ENCODE measurements at places on chromosomes 7 and 10. TPM values are rescaled to one million over a fixed set of nuclear protein-coding genes. Genes with fewer than 3 reads are reported as not detected.

The NPY gene
- not detected for total RNA-seq

DNA sequence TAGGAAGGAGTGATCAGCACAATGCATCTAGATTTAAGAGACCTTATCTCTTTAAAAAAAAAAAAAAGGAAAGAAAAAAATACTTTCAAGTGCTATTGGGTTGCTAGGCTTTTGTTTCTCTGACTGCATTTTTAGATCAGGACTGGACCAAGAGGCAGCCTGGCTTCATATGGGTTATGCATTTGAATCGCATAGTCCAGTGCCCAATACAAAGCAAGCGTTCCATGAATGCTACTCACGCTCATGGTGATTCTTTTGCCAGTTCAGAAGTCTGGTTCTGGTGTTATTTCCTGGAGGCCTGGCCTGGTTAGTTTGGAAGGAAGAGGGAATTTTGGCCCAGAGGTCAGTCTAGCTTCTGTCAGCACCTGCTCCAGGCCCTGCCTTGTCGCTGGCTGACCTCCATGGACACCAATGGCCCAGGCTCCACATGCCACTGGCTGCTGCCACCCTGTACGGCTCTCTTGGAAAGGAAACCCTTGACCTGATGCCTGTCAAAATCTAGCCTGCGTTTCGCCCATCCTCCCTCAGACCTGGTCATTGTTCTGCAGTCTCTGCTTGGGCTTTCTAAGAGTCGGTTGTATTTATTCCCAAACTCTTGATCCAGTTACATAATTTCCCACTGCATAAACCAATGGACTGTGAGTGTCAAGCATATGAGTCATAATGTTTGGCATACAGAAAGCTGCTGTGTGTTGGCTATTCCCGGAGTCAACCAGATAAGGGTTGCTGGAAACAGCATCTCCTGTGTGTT lies 74.3 kb upstream of the MKX start:
- no peak for DNase-seq
- no peak overlapping the region for H3K4me3 ChIP-seq
- no peak overlapping the region for H3K27ac ChIP-seq
- H3K27me3 ChIP-seq = no peaks in the 10 kb centered on the region
- no peaks in the 10 kb centered on the region for H3K36me3 ChIP-seq

- H3K36me3 ChIP-seq = peaks cover 18% of the 10 kb centered on the region
- no peak overlapping the region for H3K27ac ChIP-seq
- peaks cover 3% of the 10 kb centered on the region for H3K27me3 ChIP-seq
- H3K4me3 ChIP-seq = no peak overlapping the region
- no peaks in the 10 kb centered on the region for H3K4me1 ChIP-seq
- DNase-seq = no peak
These were observed 167.7 kb upstream of the KCTD7 start for GRCh38 chr7:66460921-66461361.

DNA sequence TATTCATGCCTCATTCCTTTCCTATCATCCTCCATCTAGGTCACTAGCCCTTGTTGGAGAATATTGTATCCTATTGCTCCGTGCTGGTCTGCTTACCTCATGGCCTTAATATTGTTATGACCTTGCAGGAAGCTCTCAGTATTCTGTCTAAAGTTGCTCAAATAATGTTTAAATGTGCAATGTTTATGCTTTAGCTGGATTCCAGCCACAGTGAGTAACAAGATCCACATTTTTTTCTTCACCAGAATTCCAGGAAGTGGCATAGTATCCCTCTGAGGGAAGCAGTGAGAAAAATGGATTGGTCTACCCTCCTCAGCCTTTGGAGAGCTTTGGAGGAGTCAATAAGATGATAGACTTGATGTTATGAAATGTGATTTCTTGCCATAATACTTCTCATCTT lies 402.6 kb downstream of the NRG3 start:
- H3K27me3 ChIP-seq = peaks cover 2% of the 10 kb centered on the region
- no peak overlapping the region for H3K4me3 ChIP-seq
- H3K36me3 ChIP-seq = no peaks in the 10 kb centered on the region
- DNase-seq = no peak
- H3K27ac ChIP-seq = no peak overlapping the region

DNA sequence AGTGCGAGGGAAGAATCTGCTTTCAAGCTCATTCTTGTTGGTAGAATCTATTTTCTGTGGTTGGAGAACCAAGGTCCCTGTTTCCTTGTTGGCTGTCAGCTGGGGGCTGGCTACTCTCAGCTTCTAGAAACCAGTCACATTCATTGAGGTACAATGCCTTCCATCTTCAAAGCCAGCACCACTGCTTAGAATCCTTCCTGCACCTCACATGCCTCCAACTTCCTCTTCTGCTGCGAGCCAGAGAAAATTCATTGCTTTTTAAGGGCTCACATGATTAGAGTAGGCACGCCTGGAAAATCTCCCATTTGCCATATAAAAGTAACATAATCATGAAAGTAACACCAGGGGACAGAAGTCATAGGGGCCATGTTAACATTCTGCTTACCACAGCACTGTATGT lies 28.7 kb downstream of the TES start:
- H3K4me3 ChIP-seq = no peak overlapping the region
- H3K36me3 ChIP-seq = no peaks in the 10 kb centered on the region
- no peaks in the 10 kb centered on the region for H3K4me1 ChIP-seq
- no peak overlapping the region for H3K27ac ChIP-seq
- DNase-seq = no peak

DNA sequence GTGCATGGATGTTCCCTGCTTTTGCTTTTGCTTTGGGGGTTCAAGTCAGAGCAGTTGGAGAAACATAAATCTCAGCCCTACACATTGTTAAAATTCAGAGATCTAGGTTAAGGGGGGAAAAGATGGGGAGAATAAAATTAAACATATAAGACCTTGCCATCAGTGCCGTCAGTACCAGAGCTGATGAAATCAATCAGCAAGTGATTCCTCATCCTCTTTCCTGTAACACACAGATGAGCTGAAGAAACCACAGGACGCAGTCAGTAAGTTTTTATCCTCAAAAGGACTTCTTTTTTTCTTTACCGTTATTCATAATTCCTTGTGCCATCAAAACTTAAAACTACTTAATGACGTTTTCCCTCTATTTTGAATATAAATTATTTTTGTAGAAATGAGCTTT lies 5.9 kb downstream of the HECW1 start:
- H3K36me3 ChIP-seq = no peaks in the 10 kb centered on the region
- H3K27me3 ChIP-seq = peaks cover 6% of the 10 kb centered on the region
- H3K4me3 ChIP-seq = no peak overlapping the region
- H3K27ac ChIP-seq = no peak overlapping the region
- peaks cover 22% of the 10 kb centered on the region for H3K4me1 ChIP-seq

- no peak overlapping the region for H3K4me3 ChIP-seq
- H3K27me3 ChIP-seq = peaks cover 1% of the 10 kb centered on the region
- no peaks in the 10 kb centered on the region for H3K4me1 ChIP-seq
- H3K27ac ChIP-seq = no peak overlapping the region
- DNase-seq = no peak
These were observed 66.2 kb upstream of the RHEB start for GRCh38 chr7:151585744-151586393.
